ENCODE measurements at places on chromosomes 6 and 20. TPM values are rescaled to one million over a fixed set of nuclear protein-coding genes. Genes with fewer than 3 reads are reported as not detected.

Gene MYCT1
- total RNA-seq, result not detected

Gene CALHM4
- not detected for total RNA-seq

Gene RNF182
- total RNA-seq, result 0.25 TPM

- H3K27me3 ChIP-seq, result no peaks in the 10 kb centered on the region
- peaks cover 4% of the 10 kb centered on the region for H3K4me1 ChIP-seq
- DNase-seq, result no peak
- no peak overlapping the region for H3K27ac ChIP-seq
These were observed 8.6 kb downstream of the CEP57L1 start for GRCh38 chr6:109103942-109104341.

GRCh38 chr6:10210052-10210451 lies 204.8 kb downstream of the TFAP2A start:
- no peak overlapping the region for H3K27ac ChIP-seq
- no peaks in the 10 kb centered on the region for H3K4me1 ChIP-seq
- DNase-seq, result no peak

- no peaks in the 10 kb centered on the region for H3K27me3 ChIP-seq
- no peak for DNase-seq
- H3K27ac ChIP-seq, result no peak overlapping the region
- no peak overlapping the region for H3K4me3 ChIP-seq
These were observed 390.4 kb downstream of the SYNE1 start for GRCh38 chr6:152246554-152247337.

GRCh38 chr20:47320990-47321805 lies 35.3 kb downstream of the ZMYND8 start:
- peaks cover 2% of the 10 kb centered on the region for H3K36me3 ChIP-seq
- DNase-seq, result no peak
- H3K27me3 ChIP-seq, result no peaks in the 10 kb centered on the region
- peak overlapping the region; percentile 84 for H3K27ac ChIP-seq
- no peak overlapping the region for H3K4me3 ChIP-seq

GRCh38 chr20:49572857-49573256 lies 4.9 kb upstream of the PTGIS start:
- H3K4me3 ChIP-seq, result no peak overlapping the region
- H3K36me3 ChIP-seq, result peaks cover 8% of the 10 kb centered on the region
- no peak for DNase-seq
- peaks cover 58% of the 10 kb centered on the region for H3K27me3 ChIP-seq
- H3K4me1 ChIP-seq, result peaks cover 9% of the 10 kb centered on the region
- no peak overlapping the region for H3K27ac ChIP-seq

DNA sequence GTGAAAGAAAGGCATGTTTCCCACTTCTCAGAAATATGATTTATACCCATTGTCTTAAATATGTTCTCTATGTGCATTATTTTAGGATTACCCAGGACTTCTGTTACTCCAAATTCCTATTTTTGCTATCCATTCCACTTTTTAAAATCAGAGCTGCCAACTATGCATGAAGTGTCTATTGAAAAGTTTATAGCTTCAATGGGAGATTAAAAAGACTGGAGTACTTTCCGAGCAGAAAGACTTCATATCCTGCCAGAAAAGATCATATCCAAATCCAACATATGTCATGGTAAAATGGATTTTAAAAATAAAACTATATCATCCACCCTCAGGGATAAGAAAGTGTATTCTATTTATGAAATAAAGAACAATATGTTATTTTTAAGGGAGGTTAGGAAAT lies 212.7 kb downstream of the COL12A1 start:
- H3K27me3 ChIP-seq, result no peaks in the 10 kb centered on the region
- no peaks in the 10 kb centered on the region for H3K36me3 ChIP-seq
- H3K27ac ChIP-seq, result no peak overlapping the region
- H3K4me3 ChIP-seq, result no peak overlapping the region
- H3K4me1 ChIP-seq, result no peaks in the 10 kb centered on the region
